Vagina (tissue), 2 donors: ENCODE measurements at places on chromosomes 16 and 17.

DNA sequence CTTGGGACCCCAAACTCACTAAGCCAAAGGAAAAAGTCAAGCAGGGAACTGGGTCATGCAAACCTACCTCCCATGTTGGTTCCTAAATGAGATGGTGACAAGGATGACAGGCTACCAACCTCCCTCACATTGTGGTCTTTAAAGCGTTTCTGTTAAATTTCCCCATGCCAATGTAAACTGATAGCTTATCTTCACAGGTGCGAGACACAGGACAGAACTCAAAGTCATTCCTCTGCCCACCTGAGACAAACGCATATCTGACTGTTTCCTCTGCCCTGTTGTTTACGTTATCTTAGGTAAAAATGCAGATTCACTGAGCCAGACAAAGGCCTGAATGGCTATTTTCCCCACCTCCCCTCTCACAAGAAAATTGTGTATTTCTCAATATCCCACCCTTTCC is 19.0 kb upstream of the CD300E start:
- no peak for DNase-seq

GRCh38 chr17:82878527-82878926 is 38.7 kb upstream of the ZNF750 start:
- DNase-seq = no peak

- DNase-seq = no peak
Observed at GRCh38 chr17:81685108-81685507, 1.3 kb downstream of the HGS start.

GRCh38 chr17:5198472-5198871 is 6.8 kb upstream of the ZNF594 start:
- DNase-seq = no peak

- no peak for DNase-seq
Observed at GRCh38 chr17:32302037-32302436, 36.4 kb downstream of the RHBDL3 start.

DNA sequence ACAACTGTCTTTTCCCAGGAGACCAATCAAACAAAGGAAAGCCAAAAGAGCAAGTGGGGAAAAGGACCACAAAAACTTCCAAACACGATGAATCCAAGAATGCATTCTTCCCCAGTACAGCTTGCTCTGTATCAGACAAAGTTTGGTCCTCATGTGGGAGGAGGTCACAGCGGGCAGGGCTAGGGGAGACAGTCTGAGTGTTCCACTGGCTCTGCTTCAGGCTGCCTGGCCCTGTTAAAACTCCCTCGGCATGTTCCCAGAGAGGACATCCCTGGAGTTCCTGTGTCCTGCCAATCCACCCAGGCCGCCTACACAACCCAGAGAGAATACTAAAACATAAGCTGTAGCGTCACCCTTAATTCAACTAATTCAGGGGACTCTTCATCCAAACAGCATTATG is 415.1 kb upstream of the DYNLRB2 start:
- no peak for DNase-seq

DNA sequence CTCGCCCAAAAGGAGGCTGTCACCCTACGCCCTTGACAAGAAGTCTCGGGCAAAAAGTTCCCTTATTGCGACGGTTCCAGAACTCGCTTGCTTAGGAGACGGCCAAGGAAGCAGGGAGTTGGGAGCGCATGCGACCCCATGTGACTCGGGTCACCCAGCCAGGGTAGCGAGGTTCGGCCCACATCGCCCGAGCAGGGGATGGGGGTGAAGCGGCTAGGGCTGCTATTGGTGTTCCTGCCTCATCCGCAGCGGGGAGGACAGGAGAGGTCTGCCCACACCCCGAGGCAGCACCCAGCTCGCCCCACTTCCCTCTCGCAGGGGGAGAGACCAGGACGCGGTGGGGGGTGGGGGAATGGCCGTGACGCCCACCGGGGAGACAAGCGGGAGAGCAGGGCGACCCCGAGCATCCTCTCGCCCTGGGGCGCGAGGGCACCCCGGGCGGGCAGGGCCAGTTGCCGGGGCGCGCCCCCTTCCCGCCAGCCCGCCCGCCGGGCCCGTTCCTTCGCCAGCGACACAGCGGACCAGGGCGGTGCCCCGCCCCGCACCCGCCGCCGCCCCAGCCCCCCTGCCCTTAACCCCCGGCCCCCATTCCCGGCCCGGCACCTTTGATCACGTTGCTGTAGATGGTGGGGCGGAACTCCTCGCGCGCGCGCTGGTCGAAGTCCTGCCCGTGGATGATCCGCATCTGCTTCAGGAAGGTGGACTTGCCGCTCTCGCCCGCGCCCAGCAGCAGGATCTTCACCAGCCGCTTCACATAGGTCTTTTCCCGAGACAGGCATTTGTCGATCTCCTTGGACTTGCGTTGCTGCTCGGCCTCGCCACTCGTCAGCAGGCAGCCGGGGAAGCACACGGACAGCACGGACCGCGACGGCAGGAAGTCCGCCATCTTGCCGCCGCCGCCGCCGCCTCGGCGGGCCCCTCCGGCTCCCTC is 567 bp downstream of the GNA13 start:
- peak; percentile 93 for DNase-seq

- DNase-seq = no peak
Observed at GRCh38 chr16:11235703-11235991, 20.4 kb downstream of the SOCS1 start.

GRCh38 chr17:9937901-9938300 is 32.8 kb upstream of the RCVRN start:
- DNase-seq = no peak

- no peak for DNase-seq
Observed at GRCh38 chr17:63834431-63835166, 7.1 kb upstream of the FTSJ3 start.

DNA sequence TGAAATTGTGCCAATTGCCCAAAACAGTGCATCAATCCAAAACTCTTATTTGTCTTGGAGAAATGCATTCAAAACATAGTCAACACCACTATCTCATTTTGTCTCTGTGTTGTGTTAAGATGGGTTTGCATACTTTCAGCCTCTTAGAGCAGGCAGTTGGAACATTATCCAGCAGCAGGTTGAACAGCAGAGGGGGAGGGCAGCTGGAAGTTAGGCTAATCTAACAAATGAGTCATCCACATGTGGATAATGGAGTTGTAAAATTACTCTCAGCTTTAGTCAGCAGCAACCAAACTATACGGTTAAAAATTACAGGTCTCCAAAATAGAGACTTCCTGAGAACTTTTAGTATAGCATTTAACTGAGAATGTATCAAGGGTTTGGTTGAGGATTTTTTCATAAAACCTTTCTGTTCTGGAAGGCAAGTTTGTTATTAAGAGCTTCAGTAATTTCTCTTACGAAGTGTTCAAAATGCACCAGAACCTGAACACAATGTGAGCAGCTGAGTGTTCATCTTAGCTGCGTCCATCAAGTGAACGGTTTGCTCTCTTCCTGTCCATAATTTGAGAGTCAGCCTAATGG is 46.3 kb downstream of the PRKCA start:
- no peak for DNase-seq

DNA sequence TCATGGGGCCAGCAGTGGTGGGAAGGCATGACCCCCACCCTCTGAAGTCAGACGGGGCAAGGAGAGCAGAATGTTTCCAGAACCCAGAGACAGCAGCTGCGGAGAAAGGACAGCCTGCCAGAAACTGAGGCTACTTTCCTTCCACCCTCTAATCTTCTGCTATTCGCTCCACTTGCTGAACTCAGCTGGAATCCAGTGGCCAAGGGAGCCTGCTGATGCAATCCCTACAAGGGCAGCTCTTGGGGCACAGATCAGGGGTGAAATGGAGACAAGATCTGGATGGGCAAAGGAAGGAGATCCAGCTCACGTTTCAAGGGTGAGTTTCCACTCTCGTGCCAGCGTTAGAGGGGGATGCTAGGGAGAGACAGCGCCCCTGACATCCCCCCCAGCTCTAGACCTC is 479.1 kb downstream of the SLC39A11 start:
- no peak for DNase-seq

DNA sequence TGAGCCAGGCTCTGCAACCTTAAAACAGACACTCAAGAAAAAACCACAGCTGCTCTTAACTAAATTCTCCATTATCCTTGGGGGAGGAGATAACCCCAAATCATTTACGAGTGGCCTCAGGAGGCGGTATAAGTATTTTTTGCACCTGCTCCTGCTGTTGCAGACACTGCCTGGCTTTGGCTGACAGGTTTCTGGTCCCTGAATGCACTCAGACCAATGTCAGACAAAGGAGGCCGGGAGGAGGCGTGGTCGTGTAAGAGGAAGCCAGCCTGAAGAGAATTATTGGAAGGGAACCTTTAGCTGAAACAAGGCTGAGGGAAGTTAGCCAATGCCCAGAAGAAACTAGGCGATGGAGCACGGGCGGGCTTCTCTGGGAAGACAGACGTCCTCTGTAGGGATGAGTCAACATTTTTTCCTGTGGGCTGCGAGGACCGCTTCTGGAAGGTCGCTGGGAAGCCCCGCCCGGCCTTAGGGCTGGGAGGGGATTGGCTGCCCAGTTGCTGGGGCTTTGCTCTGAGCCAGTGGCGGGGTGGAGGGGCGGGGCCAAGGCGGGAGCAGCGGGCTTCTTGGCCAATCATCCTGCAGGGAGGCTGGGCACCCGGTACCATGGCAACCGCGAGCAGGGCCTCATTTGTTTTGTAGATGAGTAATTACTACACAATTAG is 82.3 kb downstream of the CCDC182 start:
- peak; percentile 98 for DNase-seq

DNA sequence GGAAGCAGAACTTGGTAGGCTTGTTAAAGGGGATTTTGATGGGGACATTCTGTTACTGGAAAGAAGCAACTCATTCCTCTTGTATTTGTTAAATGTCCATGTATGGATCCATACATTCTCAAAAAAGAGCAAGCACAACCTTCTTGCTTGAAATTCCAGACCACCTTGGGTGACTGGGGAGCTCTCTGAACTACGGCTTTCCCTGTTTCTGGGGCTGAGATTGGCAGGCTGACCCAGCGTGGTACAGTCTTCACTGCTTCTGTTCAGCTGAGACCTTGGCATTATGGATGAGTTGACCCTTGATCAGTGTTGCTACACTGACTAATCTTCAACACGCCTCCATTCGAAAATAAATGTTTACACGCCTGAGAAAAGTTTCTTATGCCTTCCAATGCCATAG is 38.5 kb downstream of the DNAH9 start:
- DNase-seq = peak; percentile 54

DNA sequence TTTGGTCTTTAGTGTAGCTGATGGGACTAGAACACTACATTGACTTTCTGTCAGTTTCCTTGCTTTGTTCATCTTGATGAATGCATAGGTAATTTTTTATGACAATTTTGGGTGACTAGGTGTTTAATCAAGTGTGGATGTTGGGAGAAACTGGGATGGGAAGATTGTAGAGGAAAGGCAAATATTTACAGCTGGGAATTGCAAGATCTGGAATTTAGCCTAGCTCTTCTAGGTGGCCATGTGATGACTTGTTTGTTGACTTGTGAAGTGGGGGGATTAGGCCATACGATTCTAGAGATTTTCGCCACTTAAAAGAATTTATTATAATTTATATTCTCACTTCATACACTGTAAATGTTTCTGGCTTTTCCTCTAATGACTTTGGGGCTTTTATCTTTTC is 480.3 kb upstream of the GOT2 start:
- DNase-seq = no peak

DNA sequence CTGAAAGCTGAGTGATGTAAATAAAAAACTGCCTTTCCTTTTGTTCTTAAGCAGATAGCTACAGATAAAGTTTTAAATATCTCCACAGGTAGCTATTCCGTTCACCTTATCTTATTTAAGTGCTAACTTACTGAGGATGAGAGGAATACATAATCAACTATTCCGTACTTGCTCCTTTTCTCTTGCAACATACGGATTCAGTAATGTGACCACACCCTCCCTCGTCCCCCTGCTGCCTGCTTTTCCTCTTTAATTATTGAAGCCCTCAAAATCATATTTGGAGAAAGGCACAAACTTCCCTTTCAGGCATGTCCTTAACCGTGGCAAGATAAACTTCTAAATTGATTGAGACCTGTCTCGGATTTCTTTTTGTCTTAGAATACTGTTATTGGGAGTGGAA is 101.4 kb downstream of the MAP2K4 start:
- DNase-seq = no peak

DNA sequence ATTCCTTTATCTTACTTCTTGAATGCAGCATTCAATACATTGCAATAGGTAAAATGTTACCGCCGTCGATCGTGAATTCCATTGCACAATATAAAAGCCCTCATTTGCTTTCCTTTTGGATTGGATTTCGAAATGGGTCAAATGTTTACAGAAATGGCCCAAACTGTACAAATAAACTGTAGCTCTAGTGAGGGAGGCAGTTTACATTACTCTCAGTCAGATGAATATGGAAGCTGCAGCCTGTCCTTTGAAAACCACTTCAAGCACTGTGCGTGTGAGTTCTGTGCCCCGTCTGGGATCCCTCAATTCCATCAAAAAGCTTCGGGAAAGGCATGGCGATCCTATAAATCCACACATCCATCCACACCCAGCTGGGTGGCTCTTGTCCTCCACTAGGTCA is 258.6 kb upstream of the FOXF1 start:
- no peak for DNase-seq

- no peak for DNase-seq
Observed at GRCh38 chr16:30473231-30474073, 910 bp downstream of the ITGAL start.

- peak; percentile 95 for DNase-seq
Observed at GRCh38 chr16:80938004-80938878, 68.4 kb downstream of the CMC2 start.
